ENCODE measurements at places on chromosomes 11 and 22.

GRCh38 chr11:46119352-46120216 is 1.7 kb downstream of the PHF21A start:
- DNase-seq = peak; percentile 77

GRCh38 chr22:33018232-33018864 is 39.8 kb downstream of the SYN3 start:
- peak; percentile 75 for DNase-seq

DNA sequence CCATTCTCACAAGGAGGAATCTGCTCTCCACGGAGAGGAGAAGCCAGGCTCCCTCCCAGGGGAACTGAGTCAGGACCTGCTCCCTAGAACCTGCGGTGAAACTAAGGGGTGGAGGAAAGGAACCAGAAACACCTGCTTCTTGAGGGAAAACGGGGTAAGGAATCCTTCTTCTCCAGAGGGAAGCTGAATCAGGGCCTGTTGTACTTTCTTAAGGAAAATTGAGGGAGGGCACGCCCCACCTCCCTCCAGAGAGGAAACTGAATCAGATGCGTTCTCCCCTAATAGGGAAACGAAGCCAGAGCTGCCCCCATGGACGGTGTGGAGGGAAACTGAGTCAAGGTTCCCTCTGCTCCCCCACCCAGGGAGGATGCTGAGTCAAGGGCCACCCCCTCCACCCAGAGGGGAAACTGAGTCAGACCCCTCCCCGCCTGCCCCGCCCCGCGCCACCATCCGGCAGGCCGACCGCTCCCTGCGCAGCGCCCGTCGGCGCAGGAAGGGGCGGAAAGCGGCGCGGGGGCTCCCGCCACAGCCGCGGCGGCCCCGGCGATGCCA is 393 bp downstream of the RELA start:
- DNase-seq = no peak

GRCh38 chr22:40199223-40199622 is 21.5 kb downstream of the TNRC6B start:
- DNase-seq = no peak

- DNase-seq = no peak
These were observed 22.1 kb downstream of the YPEL1 start for GRCh38 chr22:21713428-21714058.

- no peak for DNase-seq
These were observed 154.3 kb upstream of the TBCEL start for GRCh38 chr11:120869516-120870011.

GRCh38 chr11:57131080-57131790 is 50.5 kb upstream of the LRRC55 start:
- DNase-seq = peak; percentile 62

GRCh38 chr11:30855383-30856006 is 269.3 kb upstream of the MPPED2 start:
- DNase-seq = peak; percentile 37
